ENCODE measurements at places on chromosomes 1 and 21. TPM values are rescaled to one million over a fixed set of nuclear protein-coding genes. Genes with fewer than 3 reads are reported as not detected.
A peak's percentile ranks its signal among the peaks of the same experiment; 100 is the strongest.

KLHDC9 gene
- 1.5 TPM for polyA plus RNA-seq

MUL1 gene
- polyA plus RNA-seq, result 36.2 TPM

ALX3 gene
- not detected for polyA plus RNA-seq

LMX1A gene
- polyA plus RNA-seq, result not detected

PIGV gene
- polyA plus RNA-seq, result 9.6 TPM

GPR137B gene
- polyA plus RNA-seq, result 3.6 TPM

TMEM269 gene
- polyA plus RNA-seq, result not detected

CFHR5 gene
- not detected for polyA plus RNA-seq

STYXL2 gene
- not detected for polyA plus RNA-seq

C1orf21 gene
- 0.84 TPM for polyA plus RNA-seq

CLIC6 gene
- 0.09 TPM for polyA plus RNA-seq

CFAP107 gene
- not detected for polyA plus RNA-seq

LRRC71 gene
- polyA plus RNA-seq, result not detected

RHEX gene
- polyA plus RNA-seq, result not detected

SPRR5 gene
- not detected for polyA plus RNA-seq

DNA sequence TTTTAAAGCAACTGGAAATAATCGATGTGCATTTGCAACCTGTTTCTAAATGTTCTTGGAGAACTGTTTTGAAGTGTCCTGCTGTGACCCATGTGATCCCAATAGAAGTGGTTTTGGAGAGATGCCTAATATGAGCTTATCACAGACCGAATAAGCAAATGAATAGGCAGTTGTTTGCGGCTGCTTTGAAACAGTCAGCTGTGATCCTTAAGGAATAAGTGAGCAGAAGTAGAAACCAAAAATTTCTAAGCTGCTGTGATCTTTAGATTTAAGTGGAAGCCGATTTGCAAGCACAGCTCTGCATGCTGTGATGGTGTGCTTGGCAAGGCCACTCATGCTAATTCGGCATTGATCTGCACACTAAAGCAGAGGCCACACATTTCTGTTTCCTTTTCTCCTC is 329.5 kb upstream of the DUSP10 start:
- no peak for DNase-seq

GRCh38 chr1:55524006-55524405 is 308.8 kb upstream of the USP24 start:
- no peak for DNase-seq

DNA sequence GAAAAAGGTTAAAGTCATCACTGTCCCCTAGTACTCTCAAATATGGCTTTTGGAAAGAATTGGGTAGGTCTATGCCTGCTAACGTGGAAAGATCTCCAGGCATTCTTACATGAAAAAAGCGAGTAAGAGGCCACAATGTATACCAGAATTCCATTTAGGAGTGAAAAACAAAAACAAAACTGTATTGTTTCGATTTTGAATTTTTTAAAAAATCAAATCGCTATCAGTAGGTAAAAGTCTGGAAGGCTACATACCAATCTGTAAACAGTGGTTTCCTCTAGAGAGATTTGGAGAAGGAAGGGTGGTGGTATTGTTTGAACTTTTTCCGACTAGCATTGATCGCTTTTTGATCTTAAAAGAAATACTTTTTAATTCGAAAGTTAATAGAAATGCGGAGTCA is 55.9 kb downstream of the RRAGC start:
- DNase-seq, result no peak

GRCh38 chr21:45517249-45518065 is 24.8 kb downstream of the SLC19A1 start:
- DNase-seq, result no peak

- no peak for DNase-seq
These were observed 120.8 kb upstream of the DSCAM start for GRCh38 chr21:40967771-40968170.

DNA sequence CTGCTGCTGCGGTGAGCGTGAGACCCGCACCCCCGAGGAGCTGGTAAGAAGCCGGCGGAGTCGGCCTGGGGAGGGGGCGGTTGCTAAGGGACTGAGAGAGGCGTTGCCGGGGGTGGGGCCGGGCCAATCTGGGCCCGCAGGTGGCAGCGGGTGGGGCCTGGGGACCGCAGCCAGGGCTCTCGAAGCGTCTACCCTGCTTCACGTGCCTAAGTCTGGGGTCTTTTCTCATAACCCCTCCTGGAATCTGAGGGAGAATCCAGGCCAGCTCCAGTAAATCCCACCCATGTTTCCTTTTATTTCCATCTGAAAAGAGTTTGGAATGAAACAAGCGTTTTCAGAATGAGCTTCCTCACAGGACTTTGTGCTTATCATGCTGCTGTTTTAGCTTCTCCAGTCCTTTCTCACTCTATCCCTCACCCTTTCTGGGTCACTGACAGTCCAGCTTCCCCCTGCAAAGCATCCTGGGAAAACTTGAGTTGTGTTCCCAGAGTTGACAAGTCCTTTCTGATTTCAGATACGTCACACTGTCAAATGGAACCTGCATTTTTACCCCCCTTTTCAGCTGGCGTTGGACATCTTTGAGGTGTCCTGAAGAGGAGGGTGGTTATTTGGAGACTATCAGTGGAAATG is 431 bp downstream of the CLCN6 start:
- no peak for DNase-seq

- peak; percentile 22 for DNase-seq
These were observed 26.9 kb upstream of the EPB41 start for GRCh38 chr1:28887419-28887834.

- no peak for DNase-seq
These were observed 188.5 kb downstream of the PRDM2 start for GRCh38 chr1:13888351-13888986.

- DNase-seq, result no peak
These were observed 39.8 kb downstream of the RGS13 start for GRCh38 chr1:192675716-192676115.

DNA sequence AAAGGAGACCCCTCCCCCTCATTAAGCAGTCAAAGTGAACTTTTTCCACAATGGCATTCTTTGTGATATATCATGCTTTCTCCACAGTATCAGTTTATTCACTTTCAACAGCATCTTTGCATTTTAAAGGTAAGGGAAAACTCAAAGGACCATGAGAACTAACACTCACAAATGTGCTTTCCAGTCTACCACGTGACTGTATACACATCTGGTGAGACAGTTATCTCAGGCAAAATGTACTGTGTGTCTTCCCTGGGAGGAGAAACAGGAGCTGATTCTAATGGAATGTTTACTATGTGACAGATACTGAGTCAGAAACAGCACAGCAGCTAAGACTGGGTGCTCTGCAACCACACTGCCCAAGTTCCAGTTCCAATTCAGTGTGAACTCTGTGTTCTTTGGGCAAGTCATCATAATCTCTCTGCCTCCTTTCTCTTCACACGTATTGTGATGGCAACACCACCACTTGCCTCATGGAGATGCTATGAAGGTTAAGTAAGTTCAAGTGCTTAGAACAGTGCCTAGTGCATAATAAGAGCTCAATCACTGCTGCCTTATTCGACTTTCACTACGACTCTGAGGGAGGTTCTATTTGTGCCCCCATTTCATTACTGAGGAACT is 79.0 kb downstream of the SLC45A1 start:
- DNase-seq, result peak; percentile 14

- DNase-seq, result no peak
These were observed 20.7 kb upstream of the RCC2 start for GRCh38 chr1:17460219-17460618.

- no peak for DNase-seq
These were observed 932 bp upstream of the FCRLA start for GRCh38 chr1:161706113-161706481.

DNA sequence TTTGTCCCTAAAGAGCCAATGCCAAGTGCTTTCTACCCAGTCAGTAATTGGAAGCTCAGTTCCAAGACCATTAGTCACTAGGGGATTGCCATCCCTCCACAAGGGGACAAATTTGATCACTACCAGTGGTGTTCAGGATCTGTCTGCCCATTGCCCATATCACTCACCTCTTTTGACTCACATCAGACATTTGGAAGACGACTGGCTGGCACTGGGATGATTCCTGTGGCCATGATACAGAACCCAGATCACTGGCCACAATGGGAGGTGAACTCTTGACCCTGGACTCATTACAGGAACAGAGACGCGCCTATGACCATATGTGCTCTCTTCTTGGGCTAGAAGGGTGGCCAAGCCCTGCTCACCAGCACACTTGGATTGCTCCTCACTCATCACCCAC is 71.0 kb downstream of the COLGALT2 start:
- DNase-seq, result no peak

- DNase-seq, result no peak
These were observed 5.3 kb downstream of the TTC24 start for GRCh38 chr1:156584813-156585212.

DNA sequence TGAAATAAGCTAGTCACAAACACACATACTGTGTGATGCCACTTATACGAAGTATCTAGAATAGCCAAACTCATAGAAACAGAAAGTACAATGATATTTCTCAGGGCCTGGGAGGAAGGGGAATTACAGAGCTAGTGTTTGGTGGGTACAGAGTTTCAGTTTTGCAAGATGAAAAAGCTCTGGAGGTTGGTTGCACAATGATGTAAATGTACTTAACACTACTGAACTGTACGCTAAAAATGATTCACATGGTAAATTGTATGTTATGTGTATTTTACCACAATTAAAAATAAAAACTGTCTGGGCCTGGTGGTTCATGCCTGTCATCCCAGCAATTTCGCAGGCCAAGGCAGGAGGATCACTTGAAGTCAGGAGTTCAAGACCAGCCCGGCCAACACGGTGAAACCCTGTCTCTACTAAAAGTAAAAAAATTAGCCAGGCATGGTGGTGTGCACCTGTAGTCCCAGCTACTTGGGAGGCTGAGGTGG is 15.3 kb upstream of the FHAD1 start:
- DNase-seq, result no peak

- DNase-seq, result no peak
These were observed 498.2 kb downstream of the PLPP3 start for GRCh38 chr1:56081173-56081572.

- DNase-seq, result no peak
These were observed at the start of gene ASAP3 for GRCh38 chr1:23483321-23484252. TSS of gene ASAP3 (minus strand) at chr1:23484179. CDS start at chr1:23484133, 46 bp downstream.

DNA sequence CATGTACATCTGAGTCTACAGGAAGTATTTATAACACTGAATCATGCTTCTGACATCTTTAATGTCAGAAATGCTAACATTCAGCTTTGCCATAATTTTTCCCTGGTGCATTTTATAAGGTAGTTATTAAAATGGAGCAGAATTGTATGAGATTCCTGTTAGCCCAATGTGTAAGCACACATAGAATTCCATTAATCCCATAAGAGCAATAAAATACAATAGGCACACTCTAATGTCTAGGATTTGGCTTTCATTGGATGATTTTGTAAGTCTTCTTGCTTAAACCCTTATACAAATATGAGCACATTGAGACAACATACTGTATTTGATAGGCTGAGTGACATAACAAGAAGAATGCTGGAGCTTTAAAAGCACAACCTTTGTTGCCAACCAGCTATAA is 256.4 kb downstream of the HMCN1 start:
- DNase-seq, result no peak

GRCh38 chr21:33394260-33394659 is 9.0 kb upstream of the IFNGR2 start:
- DNase-seq, result no peak

- DNase-seq, result no peak
These were observed 607.2 kb upstream of the RGS18 start for GRCh38 chr1:191551019-191551418.

GRCh38 chr1:235832011-235832410 is 34.7 kb downstream of the LYST start:
- no peak for DNase-seq

GRCh38 chr1:91559838-91560565 is 59.4 kb downstream of the CDC7 start:
- peak; percentile 12 for DNase-seq

GRCh38 chr21:29211205-29211604 is 80.8 kb downstream of the MAP3K7CL start:
- no peak for DNase-seq

GRCh38 chr1:178634445-178634844 is 90.6 kb upstream of the RALGPS2 start:
- no peak for DNase-seq

DNA sequence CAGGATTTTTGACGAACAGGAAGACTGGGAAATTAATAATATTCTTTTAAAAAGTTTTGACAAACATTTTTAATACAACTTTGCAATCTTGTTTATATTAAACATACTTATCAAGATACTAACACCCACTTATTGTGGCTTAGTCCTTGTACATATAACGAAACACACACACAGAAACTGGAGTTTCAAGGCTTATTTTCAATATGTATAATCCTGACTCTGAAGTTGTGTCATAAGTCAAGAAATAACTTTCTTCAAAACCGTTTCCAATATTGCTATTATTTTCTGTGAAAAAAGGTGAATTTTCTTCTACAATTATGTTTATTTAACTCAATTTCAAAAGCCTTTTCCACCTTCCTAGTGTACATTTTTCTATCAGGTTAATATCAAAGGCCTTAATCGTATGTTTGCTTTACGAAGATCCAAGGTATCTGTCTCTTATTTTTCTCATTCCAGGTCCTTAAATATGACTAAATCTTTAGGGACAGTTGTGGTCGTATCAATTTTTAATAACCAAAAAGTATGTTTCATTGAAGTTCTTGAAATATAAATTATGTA is 1.8 kb downstream of the CDKN2C start:
- DNase-seq, result no peak

- no peak for DNase-seq
These were observed 4.2 kb downstream of the SPOCD1 start for GRCh38 chr1:31811605-31812004.

- no peak for DNase-seq
These were observed 3.8 kb downstream of the RSPH1 start for GRCh38 chr21:42492201-42492600.

- DNase-seq, result no peak
These were observed 11.3 kb upstream of the SAMSN1 start for GRCh38 chr21:14557413-14557812.

DNA sequence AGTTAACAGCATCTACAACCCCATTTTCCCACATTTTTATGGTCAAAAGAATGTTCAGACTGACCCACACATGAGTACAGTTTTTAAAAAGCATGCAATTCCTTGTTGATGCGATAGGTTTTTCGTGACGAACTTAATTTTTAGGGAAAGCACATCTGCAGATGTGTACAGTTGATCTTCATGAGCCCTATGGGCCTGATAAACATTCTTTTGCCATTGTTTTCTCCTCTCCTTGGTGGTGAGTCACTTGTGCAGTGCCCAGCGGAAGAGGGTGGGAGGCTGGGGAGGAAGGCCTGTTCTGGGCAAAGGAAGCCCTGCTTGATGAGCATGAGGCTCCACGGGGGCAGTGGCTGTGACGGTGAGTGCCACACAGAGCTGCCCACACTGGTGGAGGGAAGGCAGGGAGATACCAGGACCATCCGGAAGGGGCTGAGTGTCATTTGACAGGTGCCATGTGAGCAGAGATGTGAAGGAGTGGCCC is 5.3 kb downstream of the ARF1 start:
- no peak for DNase-seq

GRCh38 chr1:221072214-221072613 is 193.0 kb downstream of the HLX start:
- no peak for DNase-seq

DNA sequence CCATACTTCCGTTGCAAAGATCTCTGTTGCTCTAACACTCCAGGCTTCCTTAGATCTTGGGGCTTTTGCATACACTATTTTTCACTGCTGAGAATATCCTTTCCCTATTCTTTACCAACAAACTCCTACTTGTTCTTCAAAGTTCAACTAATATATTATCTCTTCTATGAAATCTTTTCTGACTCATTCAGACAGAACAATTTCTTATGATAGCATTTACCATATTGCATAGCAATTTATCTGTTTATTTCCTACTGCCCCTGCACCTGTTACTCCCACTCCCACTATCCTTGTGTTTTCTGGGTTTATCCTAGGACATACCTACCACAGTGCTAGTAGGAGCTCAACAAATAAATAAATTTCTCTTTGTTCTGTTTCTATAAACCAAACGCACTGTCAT is 11.0 kb downstream of the GADD45A start:
- no peak for DNase-seq

GRCh38 chr21:42878993-42879787 is at the start of gene WDR4:
TSS of gene WDR4 (minus strand) at chr21:42879539. CDS start at chr21:42879495, 44 bp downstream.
- DNase-seq, result peak; percentile 97

Data from naive thymus-derived CD8-positive, alpha-beta T cell (primary cell).